ENCODE measurements at places on chromosomes 5 and 9.

GRCh38 chr5:12901696-12902095, 997.5 kb upstream of the CTNND2 start:
- no peak for DNase-seq

- DNase-seq = no peak
Observed at GRCh38 chr9:126490214-126490631, 123.5 kb upstream of the LMX1B start.

DNA sequence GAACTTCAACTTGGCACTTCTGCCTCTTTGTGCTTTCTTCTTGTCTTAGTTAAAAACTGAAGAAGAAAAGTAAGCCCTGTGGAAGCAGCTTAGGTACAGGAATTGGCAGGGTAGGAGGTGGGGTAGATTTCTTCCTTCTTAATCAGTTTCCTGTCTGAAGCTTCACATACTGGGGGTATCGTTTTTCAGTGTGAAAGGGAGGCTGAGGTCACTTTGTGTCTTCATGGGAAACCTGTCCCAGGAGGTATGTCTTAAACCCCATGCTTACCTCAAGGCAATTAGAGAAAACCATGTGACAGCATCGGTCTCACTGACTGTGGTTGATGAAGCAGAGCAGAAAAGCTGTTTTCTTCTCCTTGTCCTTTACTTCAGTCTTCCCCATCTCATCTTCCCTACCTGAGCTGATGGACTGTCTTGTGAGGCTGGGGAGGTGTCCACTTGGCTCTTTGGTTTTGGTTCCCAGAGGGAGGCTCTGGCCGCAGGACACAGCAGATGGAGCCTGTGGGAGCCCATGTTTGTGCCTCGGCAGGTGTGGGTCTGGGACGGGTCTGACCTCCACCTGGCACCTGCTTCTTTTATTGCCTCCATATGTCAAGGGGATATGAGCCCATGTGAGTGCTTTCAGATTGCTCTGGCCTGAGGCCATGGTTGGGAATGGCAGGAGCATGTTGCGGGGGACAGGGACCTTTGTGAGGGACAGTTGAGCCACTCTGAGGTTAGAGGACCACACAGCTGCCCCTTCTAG, 47.0 kb downstream of the SH3GL2 start:
- no peak for DNase-seq

GRCh38 chr9:136700304-136700703, 12.1 kb upstream of the DIPK1B start:
- DNase-seq = no peak

- DNase-seq = no peak
Observed at GRCh38 chr5:32584646-32585045, 711 bp upstream of the SUB1 start.

DNA sequence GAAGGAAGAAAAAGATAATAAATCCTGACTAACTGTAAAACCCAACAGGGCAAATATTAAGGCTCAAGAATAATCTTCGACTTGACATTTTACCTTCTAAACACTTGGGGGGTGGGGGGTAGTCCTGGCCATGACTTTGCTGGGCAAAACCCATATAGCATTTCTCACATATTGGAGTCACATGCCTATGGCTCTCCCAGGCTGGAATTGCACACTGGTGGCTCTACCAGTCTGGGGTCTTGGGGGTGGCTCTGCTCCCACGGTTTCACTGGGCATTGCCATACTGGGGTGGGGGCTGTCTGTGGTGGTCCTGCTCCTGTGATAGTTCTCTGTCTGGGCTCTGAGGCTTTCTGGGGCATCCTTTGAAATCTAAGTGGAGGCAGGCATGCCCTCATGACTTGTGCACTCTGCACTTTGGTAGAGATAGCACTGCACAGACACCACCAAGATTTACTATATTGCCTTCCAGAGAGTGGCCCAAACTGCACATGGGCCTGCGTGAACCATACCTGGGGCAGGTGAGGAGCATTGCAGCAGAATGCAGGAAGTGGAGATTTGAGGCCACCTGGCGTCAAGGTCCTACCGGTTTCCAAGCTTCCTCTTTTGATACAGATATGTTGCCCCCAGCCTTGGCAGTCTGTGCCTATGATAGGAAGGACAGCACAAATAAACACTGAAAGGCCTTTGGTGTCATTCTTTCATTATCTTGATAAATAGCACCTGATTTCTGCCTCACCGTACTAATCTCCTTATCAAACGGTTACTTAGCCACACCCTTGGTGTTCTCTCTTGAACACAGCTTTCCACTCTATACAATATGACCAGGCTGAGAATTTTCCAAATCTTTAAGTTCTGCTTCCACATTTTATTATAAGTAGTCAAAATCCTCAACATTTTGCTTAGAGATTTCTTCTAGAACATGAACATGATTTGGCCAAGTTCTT, 29.8 kb downstream of the BAAT start:
- DNase-seq = no peak

DNA sequence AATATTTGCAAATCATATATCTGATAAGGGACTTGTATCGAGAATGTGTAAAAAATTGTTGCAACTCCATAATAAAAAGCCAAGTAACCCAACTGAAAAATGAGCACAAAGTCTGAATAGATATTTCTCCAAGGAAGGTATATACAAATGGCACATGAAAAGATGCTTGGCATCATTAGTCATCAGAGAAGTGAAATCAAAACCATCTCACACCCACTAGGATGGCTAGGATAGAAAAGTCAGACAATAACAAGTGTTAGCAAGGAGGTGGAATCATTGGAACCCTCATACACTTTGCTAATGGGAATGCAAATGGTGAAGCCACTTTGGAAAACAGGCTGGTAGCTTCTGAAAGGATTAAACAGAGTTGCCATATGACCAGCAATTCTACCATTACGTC, 182.7 kb downstream of the ERCC6L2 start:
- no peak for DNase-seq

DNA sequence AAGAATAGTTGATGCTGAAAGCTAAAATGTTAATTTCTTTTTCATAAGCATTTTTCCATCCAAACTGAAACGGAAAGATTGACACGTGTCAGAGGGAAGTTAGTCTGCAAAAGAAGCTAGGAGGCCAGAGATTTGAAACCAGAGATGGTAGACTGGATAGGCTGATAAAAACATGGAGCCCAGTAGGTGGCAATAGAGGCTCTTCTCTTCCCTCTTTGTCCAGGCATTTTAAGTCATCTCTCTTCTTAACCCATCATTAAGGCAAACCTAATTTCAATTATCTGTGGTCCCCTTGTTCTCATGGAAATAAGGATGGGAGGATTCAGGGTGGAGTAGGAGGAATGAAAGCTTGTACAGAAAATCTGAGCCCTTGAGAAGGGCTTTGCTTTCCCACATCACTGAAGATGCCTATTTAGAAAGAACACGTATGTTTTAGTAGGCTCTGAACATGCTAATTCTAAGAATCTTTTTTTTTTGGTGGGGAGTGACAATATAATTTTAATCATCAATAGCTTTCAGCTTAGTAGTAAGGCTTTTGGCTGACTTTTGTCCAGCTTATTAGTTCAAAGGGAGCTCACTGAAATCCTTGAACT, 66.6 kb downstream of the ZNF474 start:
- no peak for DNase-seq

- no peak for DNase-seq
Observed at GRCh38 chr5:175282611-175283225, 161.3 kb downstream of the DRD1 start.

GRCh38 chr9:6270896-6271295, 55.3 kb downstream of the IL33 start:
- DNase-seq = no peak

GRCh38 chr5:139982157-139982974, 60.7 kb downstream of the NRG2 start:
- peak; percentile 8 for DNase-seq

GRCh38 chr5:55860288-55860687, 9.1 kb downstream of the IL31RA start:
- DNase-seq = no peak

DNA sequence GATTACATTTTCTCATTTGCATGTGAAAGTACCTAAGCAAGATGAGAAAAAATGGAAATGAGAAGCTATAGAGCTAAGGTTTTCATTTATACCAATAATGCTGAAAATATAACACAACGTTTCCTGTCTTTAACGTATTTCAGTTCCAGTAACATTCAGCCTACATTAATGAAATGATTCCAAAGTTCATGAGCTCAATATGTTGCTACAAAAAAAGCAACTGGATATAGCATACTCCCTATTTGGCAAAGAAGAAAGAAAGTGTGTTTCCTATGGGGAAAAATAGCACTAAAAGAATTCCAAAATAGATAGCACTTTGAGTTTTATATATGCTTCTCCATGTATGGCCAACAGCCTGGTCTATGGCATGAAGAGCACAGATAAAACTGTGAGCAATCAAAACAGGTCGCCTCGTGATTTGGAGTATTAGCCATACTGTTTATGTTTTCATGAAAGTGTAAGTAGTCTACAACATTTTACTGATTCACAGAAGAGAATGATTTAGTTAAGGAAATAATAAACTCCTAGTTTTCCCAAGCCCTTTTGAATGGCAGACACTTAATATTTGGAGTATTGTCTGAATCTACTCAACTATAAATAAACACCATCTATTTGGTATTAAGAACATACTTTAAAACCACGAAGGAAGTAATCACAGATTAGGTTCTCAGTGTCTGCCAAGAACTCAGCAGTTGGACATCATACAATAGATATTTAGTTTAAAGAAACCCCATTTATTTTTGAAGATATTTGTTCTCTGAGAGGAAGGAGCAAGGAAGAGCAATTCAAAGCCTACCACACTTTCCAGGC, 258.7 kb upstream of the RASA1 start:
- no peak for DNase-seq

DNA sequence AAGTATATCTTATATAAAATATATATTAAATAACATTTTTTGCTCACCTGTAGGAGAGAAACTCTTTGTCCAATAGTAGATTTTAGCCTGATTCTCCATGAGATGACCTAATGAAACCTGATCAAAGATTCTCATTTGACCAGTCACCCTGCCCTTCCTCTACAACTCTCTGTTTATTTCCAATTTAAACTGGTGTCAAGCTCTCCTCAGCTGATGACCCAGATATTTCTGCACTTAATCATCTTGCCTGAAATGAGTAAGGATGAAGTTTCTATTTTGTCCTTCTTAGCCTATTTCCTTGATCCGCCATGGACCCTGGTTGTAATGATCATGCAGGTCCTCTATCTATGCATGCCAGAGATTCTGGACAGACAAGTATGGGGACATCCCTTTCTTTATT, 179.3 kb upstream of the FGF10 start:
- DNase-seq = no peak

GRCh38 chr5:61732369-61732768, 400.3 kb downstream of the ZSWIM6 start:
- no peak for DNase-seq

DNA sequence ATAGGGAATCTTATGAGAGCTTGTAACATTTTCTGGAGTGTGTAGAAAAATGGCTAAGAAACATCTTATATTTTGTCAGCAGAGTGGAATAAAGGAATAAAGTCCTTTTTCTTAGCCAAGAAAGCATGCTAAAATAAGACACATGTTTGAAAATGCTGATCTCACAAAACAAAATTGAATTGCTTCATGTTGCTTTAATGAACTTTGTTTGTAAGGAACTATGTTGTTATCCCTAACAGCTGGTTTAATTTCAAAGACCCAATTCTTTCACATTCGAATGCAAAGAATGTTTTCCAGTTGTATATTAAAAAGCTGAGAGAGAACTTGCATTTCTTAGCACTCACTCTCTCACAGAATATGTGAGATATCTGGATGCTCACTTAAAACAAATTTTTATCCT, 107.6 kb downstream of the MUSK start:
- DNase-seq = no peak

All from anterior cingulate cortex (tissue), 58 donors.